RWPE1 (cell line): ENCODE measurements at places on chromosomes 13 and 19.

DNA sequence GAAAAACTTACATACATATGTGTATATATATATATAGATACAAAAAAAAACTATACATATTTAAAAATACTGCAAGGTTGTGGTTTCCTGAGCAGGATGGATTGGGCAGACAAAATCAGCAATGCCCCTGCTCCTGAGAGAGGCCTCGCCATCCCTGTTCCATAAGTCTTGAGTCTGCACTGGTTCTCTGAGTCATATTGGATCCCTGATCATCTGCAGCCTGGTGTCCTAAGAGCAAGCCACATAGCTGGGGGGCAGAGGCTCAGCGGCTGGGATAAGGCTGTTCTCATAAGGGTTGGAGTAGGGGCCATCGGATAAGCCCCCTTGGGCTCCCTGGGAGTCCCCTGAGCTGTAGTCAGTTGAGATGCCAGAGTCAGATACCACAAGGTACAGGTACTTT, 3.3 kb downstream of the SWSAP1 start:
- DNase-seq = no peak

DNA sequence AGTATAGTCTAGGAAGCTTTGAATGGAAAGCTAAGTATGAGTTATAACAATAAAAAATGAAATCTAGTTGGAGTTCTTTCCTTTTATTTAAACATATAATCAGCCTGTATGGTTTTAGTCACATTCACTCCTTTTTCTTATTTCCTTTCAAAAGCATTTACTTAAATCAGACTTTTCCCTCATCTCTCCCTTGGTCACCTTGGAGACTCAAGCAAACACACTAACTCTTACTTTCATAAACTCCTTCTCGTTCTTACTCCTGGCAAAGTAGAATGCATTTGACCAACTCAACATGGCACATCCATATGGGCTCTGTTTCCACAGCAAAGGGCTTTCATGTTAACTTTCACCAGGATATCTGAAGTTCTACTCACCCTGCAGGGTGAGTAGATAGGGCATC, 400.0 kb downstream of the LMO7 start:
- no peak for DNase-seq

- no peak for DNase-seq
Observed at GRCh38 chr19:21483589-21484170, 21.7 kb upstream of the ZNF429 start.

DNA sequence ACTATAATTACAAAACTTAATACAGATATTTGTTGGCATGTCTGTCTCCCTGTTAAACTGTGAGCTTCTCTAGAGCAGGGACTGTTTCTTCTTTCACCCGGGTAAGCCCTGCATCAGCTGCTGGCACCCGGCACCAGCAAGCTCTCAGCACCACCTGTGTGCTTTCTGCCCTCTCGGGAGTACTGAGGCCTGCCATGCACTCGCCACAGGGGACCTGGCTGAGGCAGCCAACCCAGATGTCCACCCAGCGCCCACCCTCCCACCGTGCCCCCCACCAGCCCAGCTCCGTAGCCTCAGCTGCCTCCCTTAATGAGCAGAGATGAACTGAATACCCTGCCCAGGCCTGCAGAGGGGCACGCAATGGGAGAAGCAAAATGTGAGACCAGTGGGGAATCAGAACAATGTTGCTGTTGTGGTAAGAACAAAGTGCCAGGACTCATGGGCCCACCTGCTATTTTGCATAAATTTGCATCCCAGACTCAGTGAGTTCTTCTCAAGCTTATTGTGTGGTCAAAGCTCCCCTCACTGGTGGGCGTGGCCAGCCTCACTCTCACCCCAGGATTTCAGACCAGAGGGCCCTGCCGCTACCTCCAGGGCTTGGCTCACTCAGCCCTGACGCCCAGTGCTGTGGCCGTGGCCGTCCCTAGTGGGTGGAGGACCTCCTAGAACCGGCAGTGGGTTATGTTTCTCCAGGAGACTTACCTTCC, 14.6 kb upstream of the SERPINE3 start:
- no peak for DNase-seq

DNA sequence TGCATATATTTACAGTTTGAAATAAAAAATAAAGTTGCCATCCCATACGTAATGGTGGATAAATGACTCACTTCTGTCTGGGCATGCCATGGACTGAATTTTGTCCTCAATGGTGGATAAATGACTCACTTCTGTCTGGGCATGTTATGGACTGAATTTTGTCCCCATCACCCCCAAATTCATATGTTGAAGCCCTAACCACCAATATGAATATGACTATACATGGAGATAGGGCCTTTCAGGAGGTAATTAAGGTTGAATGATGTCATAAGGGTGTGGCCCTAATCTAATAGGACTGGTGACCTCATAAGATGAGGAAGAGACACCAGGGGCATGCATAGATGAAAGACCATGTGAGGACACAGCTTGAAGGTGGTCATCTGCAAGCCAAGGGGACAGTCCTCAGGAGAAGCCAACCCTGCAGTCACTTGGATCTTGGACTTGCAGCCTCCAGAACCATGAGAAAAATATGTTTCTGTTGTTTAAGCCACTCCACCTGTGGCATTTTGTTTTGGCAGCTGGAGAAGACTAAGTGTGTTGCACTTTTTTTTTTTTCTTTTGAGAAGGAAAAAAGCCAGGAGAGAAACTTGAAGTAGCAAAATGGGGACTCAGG, 41.8 kb downstream of the RFC3 start:
- DNase-seq = peak; percentile 45

DNA sequence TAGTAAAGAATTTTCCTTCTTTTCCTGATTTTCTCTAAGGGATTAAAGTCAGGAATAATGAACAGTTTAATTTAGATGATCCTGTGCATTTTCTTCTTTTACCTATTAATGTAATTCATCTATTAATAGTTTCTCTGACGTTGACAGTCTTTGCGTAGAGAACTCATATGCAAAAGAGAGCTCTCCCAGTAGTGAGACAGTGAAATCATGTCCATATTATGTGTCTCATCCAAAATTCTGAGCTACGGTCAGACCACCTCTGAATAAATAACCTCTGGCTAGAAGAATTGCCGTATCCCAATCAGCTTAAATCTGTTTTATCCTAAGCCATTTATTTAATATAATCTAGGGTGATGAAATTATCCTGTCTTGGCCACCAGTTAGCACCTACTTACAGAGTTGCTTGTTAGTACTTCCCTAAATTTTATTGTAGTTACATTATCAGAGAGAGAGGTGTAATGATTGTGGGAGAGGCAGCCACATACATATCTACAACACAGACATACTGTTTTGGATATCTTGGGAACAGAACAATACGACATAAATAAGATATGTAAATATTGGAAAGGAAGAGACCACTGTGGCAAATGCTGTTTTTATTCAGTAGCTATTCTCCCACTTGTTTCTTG, 30.7 kb downstream of the PDS5B start:
- DNase-seq = no peak

GRCh38 chr13:69585656-69586055, 522.0 kb upstream of the ATXN8OS start:
- no peak for DNase-seq

DNA sequence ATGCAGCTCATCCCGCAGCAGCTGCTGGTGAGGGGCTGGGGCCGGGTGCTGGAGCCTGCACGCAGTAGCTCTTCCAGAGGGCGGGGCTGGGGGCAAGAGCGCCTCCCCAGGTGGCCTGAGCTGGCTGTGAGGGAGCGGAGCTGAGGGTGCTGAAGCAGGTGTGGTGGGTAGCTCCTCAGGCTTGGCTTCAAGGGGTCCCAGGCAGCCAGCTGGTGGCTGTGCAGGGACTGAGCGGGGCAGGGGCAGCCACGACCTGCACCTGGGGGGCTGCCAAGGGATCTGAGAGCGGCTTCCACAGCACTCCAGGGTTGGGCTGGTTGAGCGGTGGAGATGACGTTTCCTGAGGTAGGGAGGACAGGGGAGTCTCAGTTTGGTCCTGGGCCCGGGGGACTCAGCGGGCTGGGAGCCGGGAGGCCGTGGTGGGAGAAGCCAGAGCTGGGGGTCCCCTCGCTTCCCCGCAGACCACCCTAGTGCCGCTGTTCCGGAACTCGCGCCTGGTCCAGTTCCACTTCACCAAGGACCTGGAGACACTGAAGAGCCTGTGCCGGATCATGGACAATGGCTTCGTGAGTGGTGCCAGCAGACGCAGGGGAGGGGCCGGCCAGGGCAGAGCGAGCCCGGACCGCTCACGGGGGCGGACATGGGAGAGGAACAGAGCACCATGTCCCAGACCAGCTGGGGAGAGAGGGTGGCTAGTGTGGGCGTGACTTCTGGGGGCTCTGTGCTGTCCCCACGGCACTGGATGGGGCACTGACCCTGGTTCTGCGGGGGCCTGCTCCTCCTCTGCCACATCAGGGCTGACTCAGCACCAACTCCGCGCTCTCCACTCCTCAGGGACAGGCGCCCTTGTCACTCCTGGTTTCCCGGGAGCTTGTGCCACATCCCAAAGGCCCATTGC, 7.4 kb downstream of the PTOV1 start:
- no peak for DNase-seq

GRCh38 chr13:112983428-112984196, 14.6 kb downstream of the MCF2L start:
- DNase-seq = no peak

- DNase-seq = no peak
Observed at GRCh38 chr19:35695895-35696422, 8.4 kb upstream of the ZBTB32 start.

GRCh38 chr13:28538932-28539331, 44.0 kb upstream of the FLT1 start:
- no peak for DNase-seq

GRCh38 chr19:43594710-43595604, 977 bp downstream of the IRGQ start:
- peak; percentile 36 for DNase-seq

DNA sequence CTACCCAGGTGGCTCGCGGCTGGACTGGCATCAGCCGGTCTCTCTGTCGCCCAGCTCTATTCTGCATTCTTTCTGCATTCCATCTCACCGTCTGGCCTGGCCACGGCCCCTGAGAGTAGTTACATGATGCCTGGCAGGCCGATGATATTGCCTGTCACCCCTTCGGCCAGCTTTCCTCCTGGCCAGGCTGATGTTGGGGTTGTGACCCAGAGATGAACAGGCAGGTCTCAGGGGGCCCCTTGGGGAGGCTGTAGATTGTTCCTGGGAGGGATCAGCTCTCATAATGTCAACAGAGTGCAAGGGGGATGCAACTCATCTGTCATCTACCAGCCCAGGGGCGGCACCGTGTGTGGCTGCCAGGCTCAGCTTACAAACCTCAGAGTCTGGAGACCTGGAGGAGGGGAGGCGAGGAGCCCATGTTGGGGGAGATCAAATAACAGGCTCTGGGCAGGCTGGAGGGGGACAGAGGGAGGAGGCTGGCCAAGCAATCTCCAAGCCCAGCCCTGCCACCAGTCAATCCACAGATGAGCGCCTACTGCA, 13.6 kb upstream of the FBXO17 start:
- DNase-seq = no peak

GRCh38 chr19:32563761-32564160, 17.2 kb upstream of the PDCD5 start:
- no peak for DNase-seq
